ENCODE measurements at places on chromosomes 1 and 21.

DNA sequence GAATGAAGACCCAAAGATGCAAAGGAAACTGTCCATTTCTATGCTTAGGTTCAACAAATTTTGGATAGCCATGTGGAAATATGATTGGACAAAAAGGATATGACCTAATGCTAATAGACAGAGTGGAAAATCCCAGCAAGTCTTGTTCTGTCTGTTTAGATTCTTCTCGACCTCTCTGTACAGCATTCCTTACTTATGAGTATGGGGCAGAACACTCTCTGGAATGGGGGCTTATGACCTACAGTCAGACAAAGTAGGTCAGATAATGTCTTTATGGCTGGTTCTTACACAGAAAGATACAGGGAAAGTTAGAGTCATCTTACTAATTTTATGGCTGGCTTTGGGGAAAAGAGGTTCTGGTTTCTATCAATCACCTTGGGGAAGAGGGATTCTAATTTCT, 2.8 kb downstream of the GCSAML start:
- H3K4me1 ChIP-seq, result peaks cover 4% of the 10 kb centered on the region
- no peak overlapping the region for H3K27ac ChIP-seq
- H3K36me3 ChIP-seq, result no peaks in the 10 kb centered on the region
- H3K4me3 ChIP-seq, result no peak overlapping the region

GRCh38 chr21:35721701-35722100, 338.6 kb downstream of the SETD4 start:
- H3K36me3 ChIP-seq, result no peaks in the 10 kb centered on the region
- H3K4me1 ChIP-seq, result no peaks in the 10 kb centered on the region
- DNase-seq, result no peak
- no peak overlapping the region for H3K27ac ChIP-seq

DNA sequence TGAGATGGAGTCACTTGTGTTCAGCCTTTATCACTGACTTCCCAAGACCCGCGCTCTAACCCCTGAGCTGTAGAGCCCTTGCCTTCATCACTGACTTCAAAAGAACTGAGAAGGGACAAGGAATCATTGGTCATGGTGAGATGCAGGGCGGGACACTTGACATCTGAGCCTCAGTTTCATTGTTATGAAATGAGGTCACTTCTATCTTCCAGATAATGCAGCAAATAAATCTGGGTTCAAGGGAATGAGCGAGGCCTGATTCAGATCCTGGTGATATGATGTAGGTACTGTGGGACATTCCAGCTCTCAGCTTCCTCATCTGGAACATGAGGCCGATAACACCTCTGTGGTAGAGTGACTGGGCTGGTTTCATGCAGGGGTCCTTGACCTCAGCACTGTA, 13.8 kb downstream of the KAZN start:
- no peak overlapping the region for H3K4me3 ChIP-seq
- DNase-seq, result no peak
- peaks cover 5% of the 10 kb centered on the region for H3K27me3 ChIP-seq
- H3K4me1 ChIP-seq, result no peaks in the 10 kb centered on the region
- H3K27ac ChIP-seq, result no peak overlapping the region

GRCh38 chr1:107786203-107786845, 178.7 kb downstream of the VAV3 start:
- peak overlapping the region; percentile 74 for H3K4me3 ChIP-seq
- peak overlapping the region; percentile 86 for H3K27ac ChIP-seq
- H3K4me1 ChIP-seq, result peaks cover 49% of the 10 kb centered on the region
- H3K27me3 ChIP-seq, result no peaks in the 10 kb centered on the region

GRCh38 chr21:42222386-42222785, 3.4 kb downstream of the ABCG1 start:
- no peaks in the 10 kb centered on the region for H3K27me3 ChIP-seq
- no peak for DNase-seq

DNA sequence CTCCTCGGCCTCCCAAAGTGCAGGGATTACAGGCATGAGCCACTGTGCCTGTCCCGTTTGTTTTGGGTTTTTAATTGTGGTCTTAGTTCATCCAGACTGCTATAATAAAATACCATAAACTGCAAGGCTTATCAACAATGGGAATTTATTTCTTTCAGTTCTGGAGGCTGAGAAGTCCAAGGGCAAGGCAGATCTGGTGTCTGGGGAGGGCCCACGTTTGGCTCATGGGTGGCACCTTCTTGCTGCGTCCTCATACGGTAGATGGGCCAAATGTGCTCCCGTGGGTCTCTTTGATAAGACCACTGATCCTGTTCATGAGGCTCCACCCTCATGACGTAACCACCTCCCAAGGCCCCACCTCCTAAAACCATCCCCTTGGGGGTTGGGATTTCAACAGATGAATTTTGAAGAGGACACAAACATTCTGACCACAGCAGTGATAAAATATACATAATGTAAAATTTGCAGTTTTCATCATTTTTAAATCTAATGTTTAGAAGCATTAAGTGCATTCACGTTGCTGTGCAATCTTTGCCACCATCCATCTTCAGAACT, 133.4 kb upstream of the ERRFI1 start:
- no peak overlapping the region for H3K27ac ChIP-seq
- H3K4me3 ChIP-seq, result no peak overlapping the region
- DNase-seq, result no peak

GRCh38 chr1:96409689-96410088, 311.9 kb upstream of the PTBP2 start:
- H3K27me3 ChIP-seq, result no peaks in the 10 kb centered on the region
- no peak for DNase-seq
- H3K27ac ChIP-seq, result no peak overlapping the region
- no peak overlapping the region for H3K4me3 ChIP-seq
- H3K4me1 ChIP-seq, result no peaks in the 10 kb centered on the region
- no peaks in the 10 kb centered on the region for H3K36me3 ChIP-seq

- no peaks in the 10 kb centered on the region for H3K4me1 ChIP-seq
- no peaks in the 10 kb centered on the region for H3K36me3 ChIP-seq
- no peak overlapping the region for H3K4me3 ChIP-seq
- DNase-seq, result no peak
Measured at GRCh38 chr1:215660259-215660658, 93.2 kb downstream of the KCTD3 start.

GRCh38 chr1:19981507-19982312, 2.3 kb upstream of the PLA2G2A start:
- peaks cover 2% of the 10 kb centered on the region for H3K36me3 ChIP-seq
- no peaks in the 10 kb centered on the region for H3K4me1 ChIP-seq
- no peak overlapping the region for H3K27ac ChIP-seq

GRCh38 chr1:168751195-168751650, 22.2 kb upstream of the DPT start:
- H3K4me1 ChIP-seq, result no peaks in the 10 kb centered on the region
- H3K27me3 ChIP-seq, result peaks cover 5% of the 10 kb centered on the region
- DNase-seq, result no peak
- no peaks in the 10 kb centered on the region for H3K36me3 ChIP-seq
- no peak overlapping the region for H3K4me3 ChIP-seq

- H3K4me1 ChIP-seq, result peaks cover 2% of the 10 kb centered on the region
- H3K27me3 ChIP-seq, result peaks cover 4% of the 10 kb centered on the region
- H3K27ac ChIP-seq, result no peak overlapping the region
- no peaks in the 10 kb centered on the region for H3K36me3 ChIP-seq
- no peak for DNase-seq
- no peak overlapping the region for H3K4me3 ChIP-seq
Measured at GRCh38 chr1:206025283-206025820, 1.7 kb upstream of the CTSE start.

GRCh38 chr1:202923533-202923932, 3.5 kb downstream of the KLHL12 start:
- H3K36me3 ChIP-seq, result peaks cover 6% of the 10 kb centered on the region
- H3K4me3 ChIP-seq, result no peak overlapping the region
- no peaks in the 10 kb centered on the region for H3K27me3 ChIP-seq
- H3K27ac ChIP-seq, result no peak overlapping the region
- DNase-seq, result no peak

DNA sequence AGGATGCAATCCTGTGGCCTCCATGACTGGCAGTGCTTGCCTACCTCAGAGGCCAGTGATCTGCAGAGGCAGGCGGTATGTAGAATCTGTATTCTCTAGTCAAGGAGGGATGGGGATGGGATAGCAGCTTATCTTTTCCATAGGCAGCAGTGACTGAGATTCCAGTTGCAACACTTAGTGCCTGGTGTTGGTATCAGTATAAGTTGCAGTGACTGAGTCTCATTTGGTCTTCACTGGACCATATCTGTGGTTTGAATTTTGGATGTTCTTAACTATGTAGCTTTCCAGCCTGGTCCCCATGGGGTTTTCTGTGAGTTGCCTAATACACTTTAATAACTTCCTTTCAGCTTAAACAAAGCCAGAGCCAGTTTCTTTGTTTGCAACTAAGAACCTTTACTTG, 16.5 kb downstream of the DYRK1A start:
- no peak overlapping the region for H3K27ac ChIP-seq
- peaks cover 64% of the 10 kb centered on the region for H3K4me1 ChIP-seq
- no peaks in the 10 kb centered on the region for H3K27me3 ChIP-seq
- DNase-seq, result no peak

- no peak for DNase-seq
- H3K27ac ChIP-seq, result no peak overlapping the region
- H3K36me3 ChIP-seq, result no peaks in the 10 kb centered on the region
- no peaks in the 10 kb centered on the region for H3K27me3 ChIP-seq
- no peak overlapping the region for H3K4me3 ChIP-seq
- no peaks in the 10 kb centered on the region for H3K4me1 ChIP-seq
Measured at GRCh38 chr21:21547368-21547953, 549.3 kb downstream of the NCAM2 start.

DNA sequence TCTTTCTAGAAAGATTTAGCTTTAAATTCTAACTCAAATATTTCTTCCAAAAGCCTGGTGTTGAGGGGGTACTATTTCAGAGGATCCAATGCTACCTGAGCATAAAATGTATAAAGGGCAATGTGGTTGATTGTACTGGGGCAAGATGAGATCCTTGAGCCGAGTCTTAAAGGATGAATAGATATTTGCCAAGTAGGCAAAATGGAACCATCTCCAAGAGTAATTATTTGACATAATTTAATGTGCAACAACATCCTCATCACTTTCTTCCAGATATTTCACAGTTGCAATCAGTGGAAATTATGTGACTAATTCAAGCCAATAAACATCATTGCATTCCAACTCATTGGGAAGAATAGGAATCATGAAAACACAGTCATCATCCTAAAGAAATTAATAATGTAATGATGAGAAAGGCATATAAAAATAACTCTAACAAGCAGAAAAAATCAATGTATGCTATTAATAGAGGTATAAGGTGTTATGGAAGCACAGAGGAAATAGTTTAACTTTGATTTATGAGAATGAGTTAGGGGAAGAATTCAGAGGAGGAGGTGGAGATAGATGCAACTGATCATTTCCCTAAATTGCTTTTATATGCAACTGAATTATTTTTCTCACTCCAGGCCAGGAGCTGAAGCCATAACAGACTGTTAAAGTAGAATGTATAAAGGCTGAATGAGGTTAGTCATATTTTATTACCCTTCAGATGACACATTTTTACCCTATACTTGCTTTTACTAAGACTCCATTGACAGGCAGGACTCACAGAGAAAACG, 30.0 kb upstream of the RGS4 start:
- no peaks in the 10 kb centered on the region for H3K4me1 ChIP-seq
- no peak overlapping the region for H3K4me3 ChIP-seq
- DNase-seq, result no peak
- no peak overlapping the region for H3K27ac ChIP-seq
- H3K27me3 ChIP-seq, result peaks cover 1% of the 10 kb centered on the region
- H3K36me3 ChIP-seq, result no peaks in the 10 kb centered on the region

- no peak overlapping the region for H3K27ac ChIP-seq
- no peaks in the 10 kb centered on the region for H3K36me3 ChIP-seq
- no peak for DNase-seq
Measured at GRCh38 chr1:210769473-210769872, 364.5 kb downstream of the KCNH1 start.

GRCh38 chr1:22500058-22500457, 48.4 kb downstream of the ZBTB40 start:
- no peak overlapping the region for H3K27ac ChIP-seq
- no peak for DNase-seq
- H3K27me3 ChIP-seq, result no peaks in the 10 kb centered on the region
- no peaks in the 10 kb centered on the region for H3K4me1 ChIP-seq

- no peak overlapping the region for H3K27ac ChIP-seq
- peaks cover 12% of the 10 kb centered on the region for H3K27me3 ChIP-seq
- no peak for DNase-seq
- H3K4me3 ChIP-seq, result no peak overlapping the region
Measured at GRCh38 chr1:76871355-76871974, 4.2 kb downstream of the ST6GALNAC5 start.

DNA sequence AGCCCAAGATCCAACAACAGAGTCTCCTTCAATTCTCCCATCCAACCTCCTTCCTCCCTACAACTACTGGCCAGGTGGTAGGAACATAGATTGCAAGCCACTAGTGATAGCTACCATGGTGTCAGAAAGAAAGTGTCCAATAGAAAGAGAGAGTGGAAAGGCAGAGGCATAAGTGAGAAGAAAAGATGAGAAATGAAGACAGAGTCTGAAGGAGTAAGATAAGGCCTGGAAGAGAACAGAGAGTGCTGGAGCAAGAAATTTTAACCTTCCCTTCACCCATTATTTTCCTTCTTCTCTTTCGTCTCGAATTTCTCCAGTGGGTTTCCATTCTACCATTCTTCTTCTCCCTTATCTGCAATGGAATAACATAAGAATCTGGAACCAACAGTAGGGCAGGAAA, 57.9 kb downstream of the CDC42BPA start:
- H3K4me3 ChIP-seq, result no peak overlapping the region
- H3K4me1 ChIP-seq, result no peaks in the 10 kb centered on the region
- no peak for DNase-seq
- no peak overlapping the region for H3K27ac ChIP-seq

GRCh38 chr1:17416389-17416788, 23.1 kb downstream of the RCC2 start:
- H3K27me3 ChIP-seq, result no peaks in the 10 kb centered on the region
- peaks cover 2% of the 10 kb centered on the region for H3K4me1 ChIP-seq
- peaks cover 30% of the 10 kb centered on the region for H3K36me3 ChIP-seq
- DNase-seq, result no peak
- H3K4me3 ChIP-seq, result no peak overlapping the region
- no peak overlapping the region for H3K27ac ChIP-seq

DNA sequence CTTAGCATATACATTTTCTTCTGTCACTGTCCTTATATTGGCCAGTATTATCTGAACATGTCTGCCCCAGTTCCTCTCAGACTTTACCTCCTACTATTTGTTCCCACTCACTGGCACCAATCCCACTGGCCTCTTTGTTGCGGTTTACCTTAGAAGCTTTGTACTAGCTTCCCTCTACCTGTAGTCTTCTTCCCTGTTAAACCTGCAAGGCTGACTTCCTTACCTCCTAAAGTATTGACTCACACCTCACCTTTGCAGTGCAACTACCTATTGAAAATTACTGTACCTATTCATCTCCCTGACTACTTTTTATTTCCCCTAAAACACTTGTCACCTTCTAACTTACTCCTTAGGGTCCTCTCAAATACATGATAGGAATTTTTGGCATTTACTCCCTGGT, 111.1 kb downstream of the CLEC20A start:
- no peak for DNase-seq
- no peaks in the 10 kb centered on the region for H3K27me3 ChIP-seq
- H3K27ac ChIP-seq, result no peak overlapping the region
- H3K36me3 ChIP-seq, result no peaks in the 10 kb centered on the region
- H3K4me3 ChIP-seq, result no peak overlapping the region
